ENCODE measurements at places on chromosomes 11 and 22.

- DNase-seq = no peak
These were observed 188.1 kb downstream of the CTTN start for GRCh38 chr11:70586261-70587074.

- DNase-seq = no peak
These were observed 25.1 kb upstream of the PLAAT3 start for GRCh38 chr11:63639199-63639832.

GRCh38 chr11:131664293-131664692 lies 293.9 kb downstream of the NTM start:
- no peak for DNase-seq

- no peak for DNase-seq
These were observed 1165.3 kb downstream of the TBC1D22A start for GRCh38 chr22:47927648-47928210.

DNA sequence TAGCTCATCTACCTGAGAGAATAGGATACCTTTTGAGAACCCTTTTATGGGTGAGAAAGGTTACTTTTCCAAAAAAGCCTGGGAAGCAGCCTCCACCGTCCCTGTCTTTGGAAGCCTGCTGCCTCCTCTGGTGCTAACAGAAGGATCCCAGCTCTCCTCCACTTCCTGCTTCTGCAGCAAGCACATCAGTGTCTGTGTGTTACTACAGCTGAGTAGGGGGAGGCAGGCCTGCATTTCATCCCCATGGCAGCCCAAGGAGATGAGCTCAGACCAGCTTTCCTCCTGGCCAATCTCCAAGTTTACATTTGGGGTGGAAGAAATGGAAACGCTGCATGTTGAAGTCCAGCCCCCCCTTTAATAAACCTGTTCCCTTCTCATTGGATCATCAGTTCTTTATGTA lies 7.4 kb upstream of the CCDC34 start:
- DNase-seq = no peak

DNA sequence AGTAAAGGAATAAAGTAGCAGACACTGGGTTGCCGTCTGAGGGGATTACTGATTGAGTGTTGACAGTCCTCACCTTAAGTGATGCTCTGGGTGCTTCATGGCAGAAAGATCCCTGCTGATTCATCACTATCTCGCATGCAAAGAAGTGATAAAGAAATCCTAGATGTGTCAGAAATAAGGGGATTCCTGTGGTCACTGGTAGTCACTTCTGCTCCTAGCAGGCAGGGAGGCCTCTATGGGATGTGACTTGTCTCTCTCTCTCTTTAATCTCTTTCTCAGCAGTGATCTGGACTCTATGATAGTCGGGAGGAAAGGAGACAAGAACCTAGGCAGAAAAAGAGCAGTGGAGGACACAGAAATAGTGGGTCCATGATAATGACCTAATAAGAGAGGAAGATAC lies 30.9 kb upstream of the OR56A1 start:
- no peak for DNase-seq

DNA sequence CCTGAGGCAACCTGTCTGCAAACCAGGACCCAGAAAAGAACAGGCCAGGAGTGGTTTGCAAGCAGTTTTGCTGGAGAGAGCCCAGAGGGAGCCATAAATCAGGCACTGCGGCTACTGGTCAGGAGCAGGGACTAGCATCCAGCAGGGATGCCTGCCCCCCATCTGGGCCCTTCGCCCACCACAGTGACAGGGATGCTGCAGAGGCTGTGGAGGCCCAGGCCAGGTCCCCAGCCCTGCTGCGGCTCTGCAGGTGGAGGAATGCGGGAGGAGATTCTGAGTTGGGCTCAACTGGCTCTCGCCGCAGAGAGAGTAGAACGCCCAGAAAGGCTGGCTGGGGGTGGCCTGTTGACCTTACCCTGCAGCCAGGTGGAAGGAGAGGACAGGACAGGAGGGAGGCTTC lies 16.4 kb upstream of the NEFH start:
- DNase-seq = no peak

DNA sequence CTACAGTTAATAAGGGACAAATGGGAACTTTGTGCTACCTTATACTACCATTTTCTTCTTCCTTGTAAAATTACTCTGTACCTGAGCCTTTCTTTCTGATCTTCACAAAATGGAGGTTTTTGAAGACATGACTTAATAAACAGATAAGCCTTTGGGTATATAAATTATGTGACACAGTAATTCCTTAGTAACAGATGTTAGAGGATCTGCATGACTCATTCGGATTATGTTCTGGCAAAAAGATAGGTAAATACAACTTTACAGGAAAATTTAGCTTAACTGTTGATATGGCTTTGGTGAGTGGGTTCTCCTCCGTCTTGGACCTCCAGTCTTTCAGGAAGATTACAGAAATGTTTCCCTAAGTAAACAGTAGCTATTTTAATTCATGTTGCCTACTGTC lies 61.8 kb downstream of the BID start:
- no peak for DNase-seq
